ENCODE measurements at places on chromosomes 3 and 15.
A peak's percentile ranks its signal among the peaks of the same experiment; 100 is the strongest.

GRCh38 chr3:12476238-12476897 is 7.9 kb upstream of the TSEN2 start:
- peak; percentile 42 for ATAC-seq

- no peak for ATAC-seq
Measured at GRCh38 chr3:128577711-128578110, 72.9 kb downstream of the RPN1 start.

DNA sequence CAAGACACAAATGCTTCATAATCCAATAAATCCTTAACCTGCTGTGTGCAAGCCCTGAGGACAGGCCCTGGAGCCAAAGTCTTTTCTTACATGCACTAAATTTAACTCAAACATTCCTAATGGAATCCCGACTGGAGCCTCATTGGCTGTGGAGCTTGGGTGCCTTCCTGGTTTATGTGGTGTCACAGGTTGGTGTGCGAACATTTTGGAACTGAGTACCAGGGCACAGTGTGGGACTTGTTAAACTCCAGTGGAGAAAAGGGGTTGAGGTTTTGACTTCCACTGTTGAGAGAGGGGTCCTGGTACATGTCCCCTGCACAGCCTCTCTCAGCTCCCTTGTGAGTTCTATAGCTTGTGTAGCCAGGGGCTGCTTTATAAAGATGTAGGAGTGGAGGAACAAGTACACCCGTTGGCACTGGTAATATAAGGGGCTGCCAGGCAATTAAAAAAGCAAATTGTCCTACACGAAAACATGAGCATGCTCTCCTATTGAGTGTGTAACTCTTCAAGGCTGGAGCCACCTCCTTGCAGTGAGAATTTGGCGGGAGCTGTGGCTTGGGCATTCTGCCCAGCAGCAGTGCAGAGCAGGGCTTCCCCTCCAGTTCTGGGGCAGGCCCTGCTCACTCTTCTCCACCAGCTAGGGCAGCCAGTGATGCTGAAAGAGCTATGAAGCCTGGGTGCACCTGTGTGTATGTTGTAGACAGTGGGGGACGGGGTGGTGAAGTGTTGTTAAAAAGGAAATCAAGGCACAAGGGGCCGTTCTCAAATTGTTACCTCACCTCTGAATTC is 218.1 kb downstream of the CLSTN2 start:
- ATAC-seq = no peak

DNA sequence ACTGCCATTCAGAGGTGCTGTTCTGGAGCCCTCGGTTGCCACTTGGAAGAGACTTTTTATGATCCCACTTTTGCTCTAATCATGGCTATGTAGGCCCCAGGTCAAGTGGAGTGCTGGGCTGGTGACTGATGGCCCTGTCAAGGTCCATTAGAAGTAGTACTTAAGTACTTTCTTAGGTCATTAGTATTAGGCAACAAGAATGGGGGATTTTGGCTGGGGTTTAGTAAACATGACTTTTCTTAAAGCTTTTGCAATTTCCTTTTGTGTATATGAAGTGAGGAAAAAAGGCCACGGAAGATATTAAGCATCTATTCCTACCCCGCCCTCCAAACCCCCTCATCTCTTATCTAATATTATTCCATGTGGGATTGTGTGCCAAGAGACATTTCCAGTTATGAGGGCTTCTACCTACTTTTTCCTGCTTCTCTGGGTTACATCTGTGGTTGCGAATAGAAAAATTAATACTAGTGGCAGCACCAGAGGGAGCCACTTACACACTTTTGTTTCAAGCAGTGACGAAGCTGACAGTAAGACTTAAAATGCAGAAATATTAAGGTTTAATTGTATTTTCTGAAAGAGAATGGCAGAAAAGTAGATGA is 13.9 kb downstream of the NLGN1 start:
- peak; percentile 90 for ATAC-seq

DNA sequence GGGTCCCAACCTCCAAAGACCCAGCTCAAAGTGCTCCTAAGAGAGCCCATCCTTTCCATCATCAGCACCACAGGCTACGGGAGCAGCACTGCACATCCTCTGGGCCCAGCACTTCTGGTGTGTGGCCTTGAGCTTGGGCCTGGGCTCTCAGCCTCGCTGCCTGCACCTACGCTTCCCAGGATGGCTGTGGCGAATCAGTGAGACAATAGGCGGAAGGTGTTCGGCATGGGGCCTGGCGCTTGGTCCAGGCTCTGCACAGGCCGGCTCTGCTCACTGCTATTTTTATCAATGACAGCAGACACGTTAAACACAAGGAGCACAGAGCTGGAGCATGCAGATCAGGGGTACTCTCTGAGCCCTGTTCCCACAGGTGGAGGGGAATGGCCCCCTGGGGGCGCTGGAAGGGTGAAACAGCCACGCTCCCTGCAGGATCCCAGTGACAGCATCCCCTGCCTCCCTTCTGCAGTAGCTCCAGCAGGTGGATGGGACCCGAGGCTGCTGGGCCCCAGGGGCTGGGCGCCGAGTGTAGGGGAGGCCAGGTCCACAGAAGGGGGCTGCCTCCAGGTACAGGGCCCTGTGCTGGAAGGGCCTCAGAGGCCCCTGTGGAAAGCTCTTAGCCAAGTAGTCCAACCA is 90.0 kb upstream of the RPL32 start:
- ATAC-seq = no peak

DNA sequence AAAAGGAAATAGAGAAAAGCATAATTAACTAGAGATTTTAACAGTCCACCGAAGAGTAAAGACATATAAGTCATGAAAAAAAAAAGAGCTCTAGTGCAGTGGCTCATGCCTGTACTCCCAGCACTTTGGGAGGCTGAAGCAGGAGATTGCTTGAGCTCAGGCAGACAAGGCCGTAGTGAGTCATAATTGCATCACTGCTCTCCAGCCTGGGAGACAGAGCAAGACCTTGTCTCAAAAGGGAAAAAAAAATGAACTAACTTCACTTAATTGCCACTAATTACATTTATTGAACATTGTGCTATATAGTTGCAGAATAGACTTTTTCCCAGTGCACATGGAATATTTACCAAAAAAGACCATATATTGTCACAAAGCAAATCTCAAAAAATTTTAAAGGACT is 221.8 kb downstream of the CBLB start:
- ATAC-seq = peak; percentile 99

GRCh38 chr3:44942202-44942921 is 33.6 kb downstream of the ZDHHC3 start:
- ATAC-seq = peak; percentile 47

DNA sequence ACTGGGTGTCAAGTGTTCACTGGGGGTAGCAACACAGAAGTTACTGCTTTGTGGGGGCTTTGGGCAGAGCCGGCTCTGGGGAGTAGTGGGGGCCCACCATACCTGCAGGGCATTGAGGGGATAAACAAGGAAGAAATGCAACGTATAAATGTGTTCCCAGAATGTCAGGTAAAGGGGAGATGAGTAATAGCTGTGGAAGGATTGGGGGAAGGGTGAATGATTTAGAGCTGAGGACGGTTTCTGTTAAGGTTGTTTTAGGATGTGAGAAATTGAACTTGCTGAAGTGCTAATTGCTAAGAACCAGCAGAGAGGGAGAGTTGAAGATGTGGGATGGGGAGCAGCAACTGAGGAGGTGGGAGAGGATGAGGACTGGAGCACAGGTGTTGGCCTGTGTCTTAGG is 10.7 kb downstream of the SCG5 start:
- no peak for ATAC-seq

- ATAC-seq = peak; percentile 42
Measured at GRCh38 chr15:39974656-39975230, 40.8 kb downstream of the EIF2AK4 start.
